Activated CD4-positive, alpha-beta T cell treated with anti-CD3 and anti-CD28 coated beads, Interleukin-2, amount 50 U/mL, for 4 hours (primary cell): ENCODE measurements at places on chromosomes 12 and 14.

DNA sequence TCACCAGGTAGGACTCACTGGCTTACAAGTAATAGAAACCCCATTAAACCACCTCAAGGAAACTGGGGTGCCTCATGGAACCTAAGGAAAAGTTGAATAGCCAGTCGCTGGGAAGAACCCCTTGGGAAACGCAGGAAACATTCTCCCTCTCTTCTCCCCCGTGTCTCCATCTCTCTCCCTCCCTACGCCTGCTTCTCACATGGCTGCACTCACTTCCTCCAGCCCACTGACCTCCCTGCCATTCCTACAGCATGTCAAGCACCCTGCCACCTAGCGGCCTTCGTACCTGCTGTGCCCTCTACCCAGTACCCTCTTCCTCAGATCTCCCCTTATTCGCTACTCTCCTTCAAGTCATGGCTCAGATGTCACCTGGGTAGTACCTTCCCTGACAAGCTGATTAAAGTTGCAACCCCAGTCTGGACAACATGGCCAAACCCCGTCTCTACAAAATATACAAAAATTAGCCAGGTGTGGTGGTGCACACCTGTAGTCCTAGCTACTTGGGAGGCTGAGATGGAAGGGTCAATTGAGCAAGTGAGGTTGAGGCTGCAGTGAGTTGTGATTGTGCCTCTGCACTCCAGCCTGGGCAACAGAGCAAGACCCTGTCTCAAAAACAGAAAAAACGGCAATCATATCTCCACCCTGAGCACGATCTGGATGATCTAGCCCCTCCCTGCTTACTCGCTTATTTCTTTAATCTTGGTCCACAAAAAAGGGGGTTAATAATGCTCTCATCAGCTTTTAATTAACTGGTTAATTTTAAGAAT is 6.4 kb upstream of the DTX1 start:
- DNase-seq, result no peak

DNA sequence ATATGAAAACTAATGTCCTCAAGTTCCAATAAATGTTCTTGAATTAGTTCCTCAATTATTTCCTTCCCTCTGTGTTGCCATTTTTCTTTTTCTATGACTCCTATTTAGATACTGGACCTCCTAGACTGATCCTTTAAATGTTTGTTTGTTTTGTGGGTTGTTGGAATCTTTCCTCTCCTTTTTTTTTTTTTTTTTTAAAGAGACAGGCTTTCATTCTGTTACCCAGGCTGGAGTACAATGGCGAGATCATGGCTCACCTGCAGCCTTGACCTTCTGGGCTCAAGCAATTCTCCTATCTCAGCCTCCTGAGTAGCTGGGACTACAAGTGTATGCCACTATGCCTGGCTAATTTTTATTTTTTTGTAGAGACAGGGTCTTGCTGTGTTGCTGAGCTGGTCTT is 9.6 kb downstream of the PRKAG1 start:
- DNase-seq, result no peak

GRCh38 chr14:72618424-72618823 is 275.5 kb downstream of the DPF3 start:
- DNase-seq, result no peak

GRCh38 chr14:67665868-67666267 is 8.6 kb downstream of the VTI1B start:
- no peak for DNase-seq

DNA sequence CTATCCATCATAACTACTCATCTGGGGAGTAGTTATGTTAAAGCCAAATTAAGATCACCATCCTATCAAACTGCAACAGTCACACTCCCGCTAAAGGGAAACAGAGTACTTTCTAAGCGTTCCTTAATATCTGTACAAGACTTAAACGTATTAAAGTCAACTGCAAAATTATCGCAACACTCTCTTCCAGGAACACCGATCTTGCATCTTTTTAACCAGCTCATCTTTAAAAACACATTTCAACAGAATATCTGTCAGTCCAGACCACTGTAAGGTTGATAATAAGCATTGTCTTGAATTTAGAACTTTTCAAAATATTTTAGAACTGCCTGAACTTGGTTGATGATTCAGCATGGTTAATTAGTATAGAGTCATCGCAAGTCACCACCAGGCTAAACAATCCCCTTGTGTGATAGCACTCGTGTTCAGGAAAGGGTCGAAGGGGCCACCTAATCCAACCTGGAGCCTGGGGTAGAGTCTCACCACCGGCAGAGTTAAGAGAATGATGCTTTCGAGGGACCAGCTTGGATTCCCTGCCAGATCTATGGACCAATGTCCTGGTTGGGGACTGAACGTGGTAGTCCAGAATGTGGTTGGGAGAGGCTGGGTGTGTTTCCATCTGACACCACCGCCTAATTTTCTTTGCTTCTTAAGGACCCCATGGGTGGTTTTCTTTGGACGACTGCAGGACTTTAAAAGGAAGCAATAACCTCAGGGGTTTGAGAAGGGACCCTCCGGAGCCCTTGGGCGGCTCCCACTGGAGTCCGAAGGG is 890 bp downstream of the SPTLC2 start:
- no peak for DNase-seq

GRCh38 chr12:8628731-8629130 is 16.1 kb upstream of the AICDA start:
- DNase-seq, result no peak

- DNase-seq, result no peak
Observed at GRCh38 chr12:124686370-124687173, 119.2 kb upstream of the NCOR2 start.

DNA sequence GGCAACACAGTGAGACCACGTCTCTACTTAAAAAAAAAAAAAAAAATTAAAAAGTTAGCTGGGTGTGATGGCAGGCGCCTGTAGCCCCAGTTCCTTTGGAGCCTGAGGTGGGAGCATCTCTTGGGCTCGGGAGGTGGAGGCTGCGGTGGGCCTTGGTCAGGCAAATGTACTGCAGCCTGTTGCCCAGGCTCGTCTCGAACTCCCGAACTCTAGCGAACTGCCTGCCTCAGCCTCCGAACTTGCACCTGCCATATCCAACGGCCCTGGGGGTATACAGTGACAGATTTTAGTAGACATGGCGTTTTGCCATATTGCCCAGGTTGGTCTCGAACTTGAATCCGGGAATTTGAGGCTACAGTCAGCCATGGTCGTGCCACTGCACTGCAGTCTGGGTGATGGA is 195.4 kb downstream of the ALG10 start:
- no peak for DNase-seq

DNA sequence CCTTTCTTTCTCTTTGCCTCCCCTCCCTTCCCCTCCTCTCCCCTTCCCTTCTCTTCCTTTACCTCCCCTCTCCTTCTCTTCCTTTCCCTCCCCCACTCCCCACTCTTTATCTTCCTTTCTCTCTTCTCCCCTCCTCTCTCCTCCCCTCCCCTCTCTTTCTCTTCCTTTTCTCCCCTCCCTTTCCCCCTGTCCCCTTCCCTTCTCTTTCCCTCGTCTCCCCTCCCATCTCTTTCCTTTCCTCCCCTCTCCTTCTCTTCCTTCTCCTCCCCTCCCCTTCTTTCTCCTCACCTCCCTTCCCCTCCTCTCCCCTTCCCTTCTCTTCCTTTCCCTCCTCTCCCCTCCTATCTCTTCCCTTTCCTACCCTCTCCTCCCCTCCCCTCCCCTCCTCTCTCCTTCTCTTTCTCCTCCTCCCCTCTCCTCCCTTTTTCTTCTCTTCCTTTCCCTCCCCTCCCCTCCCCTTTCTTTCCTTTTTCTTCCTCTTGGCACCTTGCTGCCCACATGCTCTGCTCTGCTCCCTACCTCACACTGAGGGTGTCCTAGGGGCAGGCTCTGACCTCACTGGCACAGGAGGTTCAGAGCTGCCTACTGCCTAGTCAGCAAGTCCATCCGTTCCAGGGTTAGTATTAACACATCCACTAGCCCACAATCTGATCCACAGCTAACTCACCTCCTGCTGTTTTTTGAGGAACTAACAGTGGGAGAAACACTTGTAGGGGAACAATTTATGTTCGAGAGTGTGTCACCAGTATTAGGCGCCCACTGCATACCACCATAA is 101.0 kb downstream of the NUAK1 start:
- no peak for DNase-seq

DNA sequence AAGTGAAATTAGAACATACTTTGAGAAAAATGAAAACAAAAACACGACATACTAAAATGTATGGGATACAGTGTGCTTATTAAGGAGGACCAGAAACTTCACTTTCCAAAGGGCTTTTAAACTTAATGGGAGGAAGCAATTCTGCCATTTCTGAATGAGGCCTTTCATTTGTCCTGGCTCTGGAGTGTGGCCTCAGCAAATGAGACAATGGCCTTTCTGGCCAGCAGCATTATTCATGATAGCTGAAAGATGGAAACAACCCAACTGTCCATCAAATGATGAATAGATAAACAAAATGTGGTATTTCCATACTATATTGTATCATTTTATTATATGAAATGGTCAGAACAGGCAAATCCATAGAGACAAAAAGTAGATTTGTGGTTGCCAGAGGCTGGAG is 338.6 kb downstream of the CEP128 start:
- no peak for DNase-seq

GRCh38 chr12:15208871-15209656 is 12.2 kb downstream of the RERG start:
- no peak for DNase-seq

DNA sequence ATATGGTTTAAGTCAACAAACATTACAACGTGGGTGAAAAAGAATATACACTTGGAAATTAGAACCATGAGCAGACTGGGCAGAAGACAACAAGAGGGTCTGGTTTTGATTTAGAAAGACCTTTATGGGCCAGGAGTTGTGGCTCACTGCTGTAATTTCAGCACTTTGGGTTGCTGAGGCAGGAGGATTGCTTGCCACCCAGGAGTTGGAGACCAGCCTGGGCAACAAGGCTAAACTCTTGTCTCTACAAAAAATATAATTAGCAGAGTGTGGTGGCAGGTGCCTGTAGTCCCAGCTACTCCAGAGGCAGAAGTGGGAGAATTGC is 2.7 kb upstream of the NFKBIA start:
- DNase-seq, result no peak

DNA sequence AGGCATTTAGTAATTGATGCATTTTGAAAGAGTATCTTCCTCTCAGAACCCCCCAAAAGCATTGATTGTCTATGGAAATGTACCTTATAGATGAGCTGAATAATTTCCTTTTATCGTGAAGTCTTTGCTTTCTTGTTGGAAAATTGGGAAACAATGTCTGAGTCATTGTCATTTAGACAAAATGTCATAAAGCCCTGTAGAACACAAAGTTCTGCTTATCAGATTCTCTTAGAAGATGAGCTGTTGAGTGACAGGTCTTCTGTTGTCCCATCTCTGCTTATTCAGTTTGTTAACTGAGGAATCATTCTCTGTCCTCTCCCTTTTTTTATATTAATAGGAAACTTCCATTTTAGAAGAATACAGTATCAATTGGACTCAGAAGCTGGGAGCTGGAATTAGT is 22.9 kb downstream of the MAPKAPK5 start:
- no peak for DNase-seq

GRCh38 chr12:99029511-99030271 is 384.6 kb downstream of the APAF1 start:
- no peak for DNase-seq

- DNase-seq, result no peak
Observed at GRCh38 chr12:75666126-75666938, 154.9 kb upstream of the KRR1 start.

GRCh38 chr12:124087266-124088051 is 114.4 kb downstream of the ZNF664 start:
- DNase-seq, result no peak

DNA sequence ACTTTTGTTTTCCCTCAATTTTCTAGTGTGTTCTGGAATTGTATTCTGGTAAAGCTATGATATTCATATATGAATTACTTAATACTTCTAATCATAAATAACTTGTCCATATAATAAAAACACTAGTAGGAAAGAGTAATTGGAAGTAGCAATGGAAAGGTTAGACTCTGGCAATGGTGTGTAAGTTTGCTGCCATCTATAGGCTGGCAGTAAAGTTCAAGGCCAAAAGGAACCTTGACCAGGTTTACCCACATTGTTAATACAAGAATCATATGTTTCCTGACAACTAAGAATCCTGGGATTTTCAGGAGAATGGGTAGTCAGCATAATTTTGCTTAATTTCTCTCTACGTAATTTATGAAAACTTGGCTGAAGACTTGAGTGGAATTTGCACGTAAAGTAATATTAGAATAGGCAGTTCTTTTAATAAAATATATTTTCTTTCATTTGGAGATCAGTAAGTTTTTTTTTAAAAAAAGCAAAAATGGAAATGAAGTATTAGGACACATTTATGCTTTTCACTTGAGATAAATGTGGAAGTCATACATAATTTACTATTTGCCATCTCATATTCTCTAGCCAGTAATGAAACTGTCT is 926.7 kb downstream of the GALC start:
- DNase-seq, result no peak

DNA sequence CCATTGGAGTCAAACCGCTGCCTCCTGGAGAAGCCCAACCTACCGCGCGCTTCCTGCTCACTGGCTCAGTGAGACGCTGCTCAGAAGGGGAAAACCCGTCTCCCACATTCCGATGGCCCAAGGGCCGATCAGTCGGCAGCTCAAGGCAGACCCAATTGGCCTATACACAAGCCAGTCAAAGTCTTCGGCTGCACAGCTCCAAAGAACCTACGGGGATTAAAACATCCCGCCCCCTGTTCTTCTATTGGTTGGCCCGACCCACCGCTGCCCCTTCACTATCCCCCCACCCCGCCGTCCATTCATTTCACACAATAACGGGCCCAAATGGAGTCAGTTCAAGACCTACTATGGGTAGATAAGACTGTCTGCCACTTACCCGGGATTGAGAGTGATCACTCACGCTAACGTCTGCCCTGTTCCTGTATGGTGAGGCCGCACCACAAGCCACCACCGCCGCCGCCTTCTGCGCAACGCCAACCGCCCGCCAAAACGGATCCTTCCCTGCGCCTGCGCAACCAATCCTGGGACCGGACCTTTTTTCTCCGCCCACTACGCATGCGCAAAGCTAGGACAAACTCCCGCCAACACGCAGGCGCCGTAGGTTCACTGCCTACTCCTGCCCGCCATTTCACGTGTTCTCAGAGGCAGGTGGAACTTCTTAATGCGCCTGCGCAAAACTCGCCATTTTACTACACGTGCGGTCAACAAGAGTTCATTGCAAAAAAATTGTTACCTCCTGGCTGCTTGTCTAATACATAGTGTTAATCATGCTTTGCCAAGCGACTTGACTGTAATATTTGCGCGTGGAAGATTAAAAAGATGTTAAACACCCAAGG is at the start of gene CBX5:
Gene CBX5, minus strand, starts transcription at position 491 of the 836 bp plus-strand sequence. CDS start 22,472 bp downstream, outside the sequence.
- DNase-seq, result peak; percentile 99

GRCh38 chr12:8676651-8677050 is 14.0 kb upstream of the MFAP5 start:
- no peak for DNase-seq

GRCh38 chr12:110928700-110929099 is 8.3 kb upstream of the MYL2 start:
- no peak for DNase-seq

- DNase-seq, result no peak
Observed at GRCh38 chr12:42698213-42698612, 108.7 kb upstream of the PRICKLE1 start.

DNA sequence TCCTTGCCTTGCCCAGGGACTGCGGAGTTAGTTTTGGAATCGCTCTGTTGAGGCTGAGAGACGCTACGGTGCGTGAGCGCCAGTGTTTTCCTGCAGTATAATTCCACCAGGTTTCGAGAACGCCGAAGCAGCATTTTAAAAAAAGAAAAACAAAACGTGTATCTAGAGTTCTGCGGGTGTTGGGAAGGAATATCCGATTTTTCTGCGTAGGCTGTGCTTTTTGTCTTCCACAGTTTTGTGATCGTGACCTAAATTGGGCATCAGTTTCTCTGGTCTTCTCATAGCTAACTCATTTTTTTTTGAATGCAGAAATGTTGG is 778 bp downstream of the DNM1L start:
- DNase-seq, result no peak

GRCh38 chr14:51877810-51878209 is 17.4 kb downstream of the GNG2 start:
- no peak for DNase-seq

- no peak for DNase-seq
Observed at GRCh38 chr12:117063162-117063911, 35.9 kb downstream of the TESC start.
